ENCODE measurements at places on chromosomes 1 and 21.

GRCh38 chr21:45704311-45705108 lies 61.0 kb downstream of the PCBP3 start:
- DNase-seq, result no peak

DNA sequence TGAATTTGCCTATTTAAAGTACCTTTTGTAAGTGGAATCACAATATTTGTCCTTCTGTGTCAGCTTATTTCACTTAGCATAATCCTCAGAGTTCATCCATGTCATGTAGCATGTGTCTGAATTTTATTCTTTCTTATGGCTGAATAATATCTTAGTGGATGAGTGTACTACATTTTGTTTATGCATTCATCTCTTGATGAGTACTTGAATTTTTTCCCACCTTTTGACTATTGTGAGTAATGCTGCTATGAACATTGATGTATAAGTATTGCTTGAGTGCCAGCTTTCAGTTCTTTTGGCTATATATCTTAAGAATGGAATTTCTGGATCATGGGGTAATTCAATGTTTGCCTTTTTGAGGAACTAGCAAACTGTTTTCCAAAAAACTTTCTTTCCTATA lies 84.2 kb downstream of the TGFB2 start:
- DNase-seq, result no peak

DNA sequence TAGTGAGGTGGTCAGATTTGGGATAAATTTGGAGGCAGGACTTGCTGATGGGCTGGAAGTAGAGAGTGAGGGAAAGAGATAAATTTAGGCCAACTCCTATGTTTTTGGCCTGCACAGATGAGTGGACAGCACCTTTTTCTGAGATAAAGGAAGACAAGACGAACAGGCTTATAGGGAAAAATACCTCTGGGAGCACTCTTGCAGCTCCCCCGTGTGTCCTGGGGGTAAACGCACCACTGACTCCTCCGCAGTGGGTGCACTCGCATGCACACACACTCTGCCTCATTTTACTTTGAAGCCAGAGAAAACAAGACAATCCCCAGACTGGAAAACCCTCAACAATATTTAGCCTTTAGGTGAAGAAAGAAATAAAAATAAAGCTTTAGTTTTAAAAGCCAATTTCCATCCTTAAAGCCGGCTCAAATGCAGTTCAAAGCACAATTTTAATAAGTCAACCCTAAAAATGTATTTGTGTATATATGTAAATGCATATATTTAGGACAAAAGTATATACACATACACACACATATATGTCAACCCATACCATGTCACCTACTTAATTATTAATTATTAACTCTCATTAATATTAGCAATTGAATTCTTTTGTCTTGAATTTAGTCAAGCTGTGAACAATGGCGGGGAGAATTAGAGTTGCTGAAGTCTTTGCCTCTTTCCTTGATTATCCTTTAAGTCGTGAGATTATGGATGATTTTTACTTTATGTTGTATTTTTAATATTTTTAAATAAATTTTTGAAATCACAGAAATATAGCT lies 341.8 kb downstream of the ZNF326 start:
- DNase-seq, result no peak

GRCh38 chr1:27755286-27755685 lies 17.7 kb upstream of the STX12 start:
- no peak for DNase-seq

DNA sequence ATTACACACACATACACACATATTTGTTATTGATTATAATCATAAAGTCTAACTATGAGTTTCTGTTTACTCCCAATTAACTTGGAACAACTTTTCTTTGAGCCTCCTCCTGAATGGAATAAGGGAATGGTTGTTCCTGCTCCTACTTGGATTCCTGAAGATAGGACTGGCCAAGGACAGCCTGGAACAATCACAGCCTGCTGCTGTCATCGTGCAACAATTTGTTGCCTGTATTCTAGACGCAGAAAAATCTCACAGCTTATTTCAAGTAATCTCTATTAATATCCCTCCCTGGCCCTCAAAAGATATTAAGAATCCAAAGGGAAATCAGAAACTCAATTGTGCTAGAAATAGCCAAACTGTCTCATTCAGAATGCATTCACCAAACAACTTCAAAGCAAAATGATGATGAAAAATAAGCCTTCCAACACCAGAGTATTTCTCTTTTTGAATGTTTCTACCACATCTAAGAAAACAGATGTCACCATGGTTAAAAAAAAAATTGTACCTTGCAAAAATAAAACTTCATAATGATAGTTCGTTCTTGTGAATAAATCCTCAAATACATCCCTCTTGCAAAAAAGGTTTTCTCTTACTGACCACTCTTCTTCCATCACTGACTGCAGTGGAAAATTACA lies 30.9 kb downstream of the RCAN1 start:
- DNase-seq, result no peak

DNA sequence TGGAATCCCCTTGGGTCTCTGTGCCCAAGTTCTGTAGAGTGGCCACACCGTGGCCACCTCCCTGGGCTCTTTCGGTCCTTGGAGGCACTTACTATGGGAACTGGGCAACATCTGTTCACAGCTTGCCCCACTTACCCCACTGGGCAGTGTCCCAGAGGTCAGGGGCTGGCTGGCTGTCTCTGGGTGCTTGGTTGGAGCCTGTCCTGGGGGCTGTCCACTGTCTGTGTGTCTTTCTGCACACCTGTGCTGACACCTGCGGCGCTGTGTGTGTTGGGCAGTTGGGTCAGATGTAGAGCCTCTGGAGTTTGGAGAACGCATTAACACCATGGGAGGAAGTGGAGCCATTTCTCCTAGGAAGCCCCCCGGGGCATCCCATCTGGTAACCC lies 1.3 kb upstream of the TMEM54 start:
- DNase-seq, result no peak

Data from fibroblast of gingiva (primary cell).